Renal pelvis (tissue), 12 donors: ENCODE measurements at places on chromosomes 12 and 14.

DNA sequence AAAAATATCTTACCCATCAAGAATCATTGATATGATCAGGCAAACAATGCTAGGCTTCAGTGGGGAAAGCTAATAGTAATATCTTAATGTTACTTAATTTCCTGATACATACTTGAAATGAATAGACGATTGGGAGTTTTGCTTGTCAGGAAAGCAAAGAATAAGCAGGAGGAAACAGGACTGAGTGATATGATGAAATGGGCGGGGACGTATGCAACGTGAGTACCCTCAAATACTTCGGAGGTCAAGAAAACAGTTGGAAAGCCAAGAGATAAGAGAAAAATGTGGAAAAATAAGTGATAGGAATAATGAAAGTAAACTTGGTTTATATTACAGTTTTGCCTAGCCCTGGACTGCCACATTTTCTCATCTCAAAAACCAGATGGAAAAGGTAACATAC is 49.2 kb downstream of the METTL25 start:
- DNase-seq: no peak

- no peak for DNase-seq
Observed at GRCh38 chr14:59148334-59148900, 40.0 kb upstream of the DAAM1 start.

- DNase-seq: no peak
Observed at GRCh38 chr14:104288272-104288671, 149.9 kb downstream of the KIF26A start.

- no peak for DNase-seq
Observed at GRCh38 chr14:77206877-77207389, 25.3 kb downstream of the TMEM63C start.

DNA sequence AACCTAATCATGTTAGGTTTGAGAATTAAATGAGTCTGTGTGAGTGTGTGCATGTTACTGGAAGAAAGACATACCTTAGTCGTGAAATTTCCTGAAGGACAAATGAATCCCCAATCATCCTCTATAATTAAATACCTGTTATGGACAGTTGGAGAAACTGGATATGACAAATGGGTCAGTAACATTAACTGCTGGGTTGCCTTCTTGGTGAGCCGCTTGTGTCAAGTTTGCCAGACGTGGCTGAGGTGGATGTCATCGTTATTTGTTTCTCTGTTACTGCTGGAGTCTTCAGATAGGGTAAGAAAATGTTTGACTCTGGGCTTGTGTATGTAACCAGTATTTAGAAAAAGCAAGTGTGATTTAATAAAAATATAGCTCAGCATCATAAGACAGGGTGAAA is 131.6 kb downstream of the CAND1 start:
- no peak for DNase-seq

GRCh38 chr14:91985521-91986255 is 38.2 kb upstream of the FBLN5 start:
- DNase-seq: no peak

GRCh38 chr14:51441001-51441400 is 201.0 kb downstream of the TMX1 start:
- no peak for DNase-seq

DNA sequence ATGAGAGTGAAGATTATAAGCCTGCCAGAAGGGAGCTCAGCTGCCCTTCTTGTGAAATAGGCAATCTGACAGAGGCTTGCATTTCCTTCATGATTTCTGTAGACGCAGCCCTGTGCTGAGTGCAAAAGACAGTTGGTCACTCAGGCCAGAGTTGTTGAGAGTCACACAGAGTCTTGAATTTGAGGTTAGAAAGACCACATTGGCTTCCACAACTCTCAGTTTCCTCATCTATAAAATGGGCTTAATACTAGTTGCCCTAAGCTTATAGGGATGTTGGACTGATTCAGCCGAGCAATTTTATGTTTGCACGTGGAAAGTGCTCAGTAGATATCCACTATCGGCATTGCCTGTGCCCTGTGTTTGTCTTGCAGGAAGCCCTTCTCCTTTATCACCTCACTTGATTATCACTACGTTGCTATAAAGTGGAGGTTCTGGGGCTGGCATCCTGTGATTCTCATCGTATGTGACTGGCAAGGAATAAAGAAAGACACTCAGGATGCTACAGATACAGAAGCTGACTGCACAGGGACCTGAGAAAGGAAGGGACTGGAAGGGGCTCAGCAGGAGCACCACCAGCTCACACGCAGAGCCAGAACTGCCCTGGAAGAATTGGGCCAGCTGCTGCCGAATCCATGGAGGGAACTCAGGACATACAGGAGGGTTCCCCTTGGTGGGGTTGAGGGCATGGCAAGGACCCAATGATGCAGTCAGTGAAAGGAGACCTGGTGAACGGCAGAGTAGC is 19.8 kb upstream of the SERPINA4 start:
- no peak for DNase-seq

- DNase-seq: no peak
Observed at GRCh38 chr12:13503094-13503835, 306.7 kb downstream of the EMP1 start.
